CD4-positive, alpha-beta T cell treated with Interleukin-15 for 4 hours (primary cell): ENCODE measurements at places on chromosomes 12 and 14.

- DNase-seq: peak; percentile 50
Observed at GRCh38 chr12:122980183-122981035, at the start of gene ARL6IP4. TSS of gene ARL6IP4 (plus strand) at chr12:122980681. CDS start at chr12:122981140, 459 bp downstream.

- DNase-seq: no peak
Observed at GRCh38 chr12:96988919-96989318, 81.9 kb downstream of the NEDD1 start.

DNA sequence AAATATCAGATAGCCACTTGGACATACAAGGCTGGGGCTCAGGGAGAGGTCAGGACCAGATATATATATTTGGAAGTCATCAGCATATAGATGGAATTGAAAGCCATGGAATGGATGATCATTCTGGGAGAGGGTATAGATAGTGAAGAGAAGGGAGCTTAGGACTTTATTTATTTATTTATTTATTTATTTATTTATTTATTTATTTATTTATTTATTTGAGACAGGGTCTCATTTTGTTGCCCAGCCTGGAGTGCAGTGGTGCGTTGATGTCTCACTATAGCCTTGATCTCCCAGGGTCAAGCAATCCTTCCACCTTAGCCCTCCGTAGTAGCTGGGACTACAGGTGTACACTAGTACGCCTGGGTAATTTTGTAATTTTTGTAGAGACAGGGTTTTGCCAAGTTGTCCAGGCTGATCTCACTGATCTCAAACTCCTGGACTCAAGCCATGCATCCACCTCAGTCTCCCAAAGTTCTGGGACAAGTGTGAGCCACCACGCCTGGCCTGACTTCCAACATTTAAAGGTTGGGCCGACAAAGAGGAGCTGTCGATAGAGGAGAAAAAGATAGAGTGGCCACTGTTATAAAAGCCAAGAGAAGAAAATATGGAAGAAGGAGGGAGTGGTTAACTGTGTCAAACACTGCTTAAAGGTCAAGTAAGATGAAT lies 8.7 kb upstream of the INHBE start:
- DNase-seq: no peak

DNA sequence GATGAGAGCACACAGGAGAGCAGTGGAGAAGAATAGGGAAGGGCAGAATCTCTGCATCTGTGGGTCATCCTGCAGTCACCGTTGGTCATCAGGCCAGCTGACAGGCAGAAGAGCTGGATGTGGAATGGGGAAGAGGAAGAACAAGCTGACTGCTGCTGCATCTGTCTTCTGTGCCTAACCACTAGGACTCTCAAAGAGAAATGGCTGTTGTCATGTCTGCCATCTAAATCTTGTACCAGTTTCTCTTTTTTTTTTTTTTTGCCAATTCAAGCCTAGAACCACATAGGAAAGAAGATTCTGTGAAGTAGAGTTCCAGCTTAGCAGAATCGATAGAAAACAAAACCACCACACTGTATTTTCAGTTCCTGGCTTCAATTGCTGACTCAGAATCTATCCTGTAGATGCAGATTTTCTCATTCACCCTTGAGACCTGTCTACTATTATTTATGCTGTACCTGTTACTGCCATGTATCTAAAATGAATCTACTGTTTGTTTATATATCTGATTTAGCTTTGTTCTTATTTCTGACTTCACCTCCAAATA lies 421.9 kb upstream of the PRICKLE1 start:
- no peak for DNase-seq

GRCh38 chr14:89108608-89109007 lies 284.2 kb downstream of the TTC8 start:
- DNase-seq: no peak
